ENCODE measurements at places on chromosomes 4 and X.

DNA sequence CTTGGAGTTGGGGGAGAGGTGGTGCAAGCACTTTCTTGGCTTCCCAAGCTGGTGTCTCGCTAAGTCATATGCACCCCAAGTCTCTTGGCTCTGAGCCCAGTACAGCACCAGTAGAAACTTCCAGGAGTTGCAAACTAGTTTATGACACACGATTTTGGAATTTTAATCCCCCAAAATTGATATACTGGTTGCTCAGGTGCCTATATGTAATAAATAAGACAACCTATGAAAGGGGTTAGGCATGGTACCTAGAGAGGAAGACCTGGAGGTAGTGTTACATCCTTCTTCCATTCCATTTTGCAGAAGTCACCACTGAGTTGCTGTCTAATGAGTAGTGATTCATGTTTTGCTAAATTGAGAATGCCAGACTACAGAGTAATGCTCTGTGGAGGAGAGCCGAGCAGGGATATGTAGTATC, 4.3 kb upstream of the SLC4A4 start:
- DNase-seq, result no peak

GRCh38 chr4:143140696-143141095, 44.0 kb upstream of the USP38 start:
- DNase-seq, result no peak

DNA sequence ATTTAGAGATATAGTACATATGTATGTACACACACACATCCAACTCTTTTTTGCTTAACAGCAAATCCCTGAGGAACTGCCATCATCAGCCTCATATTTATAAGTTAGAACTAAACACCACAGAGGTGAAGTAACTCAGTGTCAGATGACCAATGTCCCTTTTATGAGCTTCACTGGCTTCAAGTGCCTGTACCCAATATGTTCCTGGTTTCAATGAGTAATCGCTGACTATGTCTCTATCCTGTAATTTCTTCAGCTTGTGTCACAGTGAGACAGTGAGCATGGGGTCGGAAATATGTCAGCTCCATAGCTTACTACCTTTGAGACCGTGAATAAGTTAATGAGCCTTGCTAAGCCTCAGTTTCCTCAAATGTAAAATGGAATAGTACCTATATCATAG, 136.2 kb upstream of the RASGEF1B start:
- DNase-seq, result no peak

DNA sequence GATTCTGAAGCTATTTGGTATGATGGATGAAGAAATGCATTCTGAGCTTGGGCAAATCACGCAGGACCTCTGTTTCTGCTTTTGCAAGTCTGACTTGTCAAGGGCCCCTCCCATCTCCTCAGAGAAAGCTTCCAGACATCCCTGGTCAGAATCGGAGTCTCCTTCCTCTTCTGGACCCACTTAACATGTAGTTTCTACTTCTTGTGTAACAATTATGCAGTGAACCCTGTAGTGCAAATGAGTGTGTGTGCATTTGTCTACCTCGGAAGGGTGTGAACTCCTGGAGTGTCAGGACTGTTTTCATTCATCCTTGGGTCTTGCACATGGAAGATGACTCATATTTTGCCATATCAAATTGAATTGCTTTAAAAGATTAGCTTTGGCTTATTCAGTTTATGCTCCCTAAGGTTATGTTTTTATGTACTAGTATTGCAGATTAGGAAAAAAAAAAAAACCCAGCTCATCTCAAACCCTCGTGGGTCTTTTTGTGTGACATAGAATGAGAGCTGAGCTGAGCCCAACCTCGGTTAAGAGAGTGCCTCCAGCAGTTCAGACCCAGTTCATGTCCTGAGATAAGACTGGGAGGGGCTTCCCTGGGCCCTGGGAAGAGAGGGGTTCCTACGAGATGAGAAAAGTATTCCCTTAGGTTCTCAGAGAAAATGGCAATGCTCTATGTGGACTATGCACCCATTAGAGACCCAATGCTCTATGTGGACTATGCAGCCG, 61.1 kb upstream of the RPL34 start:
- no peak for DNase-seq

GRCh38 chrX:133911825-133912495, 73.4 kb downstream of the GPC3 start:
- DNase-seq, result no peak

DNA sequence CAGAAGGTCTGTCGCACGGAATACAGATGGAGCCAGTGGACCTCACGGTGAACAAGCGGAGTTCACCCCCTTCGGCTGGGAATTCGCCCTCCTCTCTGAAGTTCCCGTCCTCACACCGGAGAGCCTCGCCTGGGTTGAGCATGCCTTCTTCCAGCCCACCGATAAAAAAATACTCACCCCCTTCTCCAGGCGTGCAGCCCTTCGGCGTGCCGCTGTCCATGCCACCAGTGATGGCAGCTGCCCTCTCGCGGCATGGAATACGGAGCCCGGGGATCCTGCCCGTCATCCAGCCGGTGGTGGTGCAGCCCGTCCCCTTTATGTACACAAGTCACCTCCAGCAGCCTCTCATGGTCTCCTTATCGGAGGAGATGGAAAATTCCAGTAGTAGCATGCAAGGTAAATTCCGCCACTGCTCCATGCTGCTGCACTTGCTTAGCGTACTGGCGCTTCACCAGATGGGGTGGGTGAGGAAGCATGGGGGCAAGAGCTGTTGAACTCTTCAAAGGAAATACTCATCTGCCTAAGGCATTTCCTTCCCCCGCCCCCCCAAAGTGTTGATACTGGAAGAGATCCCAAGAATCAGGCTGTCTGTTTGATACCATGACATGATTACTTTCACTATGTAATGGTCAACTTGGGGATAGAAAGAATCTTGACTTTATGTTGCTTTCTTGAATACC, 24.8 kb downstream of the KLF3 start:
- DNase-seq, result no peak

GRCh38 chrX:46803140-46803539, 33.7 kb upstream of the RP2 start:
- no peak for DNase-seq

DNA sequence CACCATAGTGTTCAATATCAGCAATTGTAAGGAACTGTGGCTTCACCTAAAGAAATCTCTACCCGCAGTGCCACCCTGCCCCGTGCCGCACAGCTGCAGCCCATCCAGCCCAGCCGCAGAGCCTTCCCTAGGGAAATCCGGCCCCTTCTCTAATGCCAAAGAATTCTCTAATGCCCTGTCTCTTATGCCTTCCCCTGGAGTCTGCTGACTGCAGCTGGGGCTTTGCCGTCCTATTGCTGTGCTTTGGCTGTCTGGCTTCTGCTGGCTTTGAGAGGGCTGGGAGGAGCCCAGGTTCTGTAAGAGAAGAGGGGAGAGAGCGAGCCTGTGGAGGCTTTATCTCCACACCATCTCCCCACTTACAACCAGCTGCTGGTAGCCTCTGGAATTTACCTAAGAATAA, 85.9 kb upstream of the HELT start:
- DNase-seq, result no peak

Measured in stimulated activated CD8-positive, alpha-beta memory T cell treated with anti-CD3 and anti-CD28 coated beads, Interleukin-7, amount 100 ng/mL, for 24 hours (primary cell).